ENCODE measurements at places on chromosomes 7 and 10.
A peak's percentile ranks its signal among the peaks of the same experiment; 100 is the strongest.

- no peak for DNase-seq
Observed at GRCh38 chr10:5876181-5876768, 13.4 kb downstream of the ANKRD16 start.

- no peak for DNase-seq
Observed at GRCh38 chr7:92729172-92729571, 107.2 kb downstream of the CDK6 start.

DNA sequence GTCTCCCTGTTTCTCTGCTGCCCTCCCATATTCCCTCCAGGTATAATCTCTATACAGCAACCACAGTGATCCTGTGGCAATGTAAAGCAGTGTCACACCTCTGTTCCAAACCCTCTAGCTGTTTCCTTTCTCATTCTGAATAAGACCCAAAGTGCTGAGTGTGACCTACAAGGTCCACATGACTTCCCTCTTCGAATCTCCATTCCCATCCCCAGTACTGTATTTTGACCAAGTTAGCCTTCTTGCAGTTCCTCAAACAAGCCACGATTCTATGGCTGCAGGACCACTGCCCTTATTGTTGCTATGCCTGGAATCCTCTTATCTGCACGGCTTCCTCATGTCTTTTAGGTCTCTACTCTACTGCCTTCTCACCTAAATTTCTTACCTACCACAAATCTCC is 291.9 kb downstream of the DOCK4 start:
- DNase-seq = no peak

GRCh38 chr10:76885816-76886215 is 751.8 kb downstream of the KCNMA1 start:
- no peak for DNase-seq

DNA sequence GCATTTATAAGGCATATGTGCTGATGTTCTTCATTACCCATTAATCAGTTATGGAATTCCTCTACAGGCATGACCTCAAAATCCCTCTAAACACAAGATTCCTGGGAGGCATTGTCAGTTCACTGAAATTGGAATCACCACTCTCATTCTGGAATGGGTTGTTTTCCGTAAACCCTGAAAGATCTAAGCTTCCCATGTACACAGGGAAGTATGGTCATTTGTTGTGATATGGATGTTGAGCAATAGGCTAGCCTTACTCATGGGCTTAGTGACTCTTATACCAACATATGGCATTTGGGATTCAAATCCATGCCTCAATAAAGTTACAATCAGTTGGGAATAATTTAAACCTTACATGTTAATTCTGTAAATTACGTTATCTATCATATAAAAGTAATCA is 258.0 kb downstream of the XPNPEP1 start:
- DNase-seq = no peak

GRCh38 chr7:158085741-158086695 is 501.6 kb downstream of the PTPRN2 start:
- no peak for DNase-seq

DNA sequence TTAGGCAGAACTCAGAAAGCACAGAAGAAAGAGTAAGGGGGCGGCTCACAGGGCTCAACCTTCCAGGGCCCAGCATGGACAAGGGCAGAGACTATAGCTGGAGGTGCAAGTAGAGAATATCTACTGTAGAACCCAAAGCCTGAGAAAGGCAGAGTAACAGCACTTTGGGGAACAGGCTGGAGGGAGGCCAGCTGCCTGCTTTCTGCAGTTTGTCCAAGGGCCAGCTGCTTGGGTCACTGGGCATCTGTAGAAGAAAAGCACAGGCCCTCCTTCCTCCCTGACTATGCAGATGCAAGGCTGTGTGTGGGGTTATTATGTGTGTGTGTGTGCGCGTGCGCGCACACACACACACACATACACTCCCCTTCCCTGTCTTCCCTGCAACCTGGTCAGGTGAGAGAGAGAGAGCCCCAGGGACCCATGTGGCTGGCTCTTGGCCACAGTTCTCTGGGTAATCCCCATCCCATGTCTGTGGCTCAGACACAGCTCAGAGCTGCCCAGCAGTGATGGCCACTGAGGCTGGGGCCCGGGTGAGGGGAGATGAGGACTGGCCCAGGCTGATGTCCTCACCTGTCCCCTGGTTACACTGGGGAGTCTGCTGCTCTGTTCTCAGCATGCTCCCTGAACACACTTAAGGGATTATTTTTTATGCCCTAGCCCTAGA is 9.0 kb downstream of the ADRA2A start:
- no peak for DNase-seq

- peak; percentile 40 for DNase-seq
Observed at GRCh38 chr7:131027287-131027773, 293.3 kb upstream of the KLF14 start.

GRCh38 chr10:129915526-129916378 is 48.3 kb downstream of the EBF3 start:
- no peak for DNase-seq

- DNase-seq = no peak
Observed at GRCh38 chr7:89800761-89801160, 353.5 kb upstream of the STEAP1 start.

DNA sequence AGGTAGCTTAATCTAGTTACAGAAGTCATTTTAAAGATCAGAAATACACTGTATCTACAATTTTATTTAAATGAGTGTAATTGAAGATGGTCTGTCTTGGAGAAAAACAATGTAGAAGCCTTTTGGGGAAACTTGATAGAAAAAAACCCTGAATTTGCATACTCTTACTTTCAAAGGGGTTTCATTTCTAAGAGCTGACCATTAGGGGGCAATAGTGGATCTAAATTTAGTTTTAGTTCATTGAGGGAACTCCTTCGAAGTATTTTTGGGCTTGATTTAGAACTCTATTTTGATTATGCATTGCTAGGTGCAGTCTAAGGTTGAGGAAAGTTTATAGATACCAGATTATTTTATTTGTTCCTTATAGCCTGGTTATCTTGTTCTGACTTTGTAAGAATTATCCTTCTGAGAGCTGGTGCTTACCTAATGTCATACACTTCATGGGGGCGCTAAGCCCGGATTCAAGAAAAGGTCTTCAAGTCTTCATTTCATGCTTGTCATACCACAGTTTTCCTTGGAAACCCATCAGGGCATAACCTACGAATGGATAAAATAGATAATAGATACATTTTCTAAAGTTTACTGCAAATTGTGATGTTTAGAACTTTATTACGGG is 69.1 kb upstream of the MXI1 start:
- no peak for DNase-seq

All from stimulated activated CD4-positive, alpha-beta T cell treated with anti-CD3 and anti-CD28 coated beads, Interleukin-4, amount 100 ng/mL, for 1 hour (primary cell).